ENCODE measurements at places on chromosomes 1 and 21.

- DNase-seq: no peak
Observed at GRCh38 chr1:221279146-221279545, 399.9 kb downstream of the HLX start.

DNA sequence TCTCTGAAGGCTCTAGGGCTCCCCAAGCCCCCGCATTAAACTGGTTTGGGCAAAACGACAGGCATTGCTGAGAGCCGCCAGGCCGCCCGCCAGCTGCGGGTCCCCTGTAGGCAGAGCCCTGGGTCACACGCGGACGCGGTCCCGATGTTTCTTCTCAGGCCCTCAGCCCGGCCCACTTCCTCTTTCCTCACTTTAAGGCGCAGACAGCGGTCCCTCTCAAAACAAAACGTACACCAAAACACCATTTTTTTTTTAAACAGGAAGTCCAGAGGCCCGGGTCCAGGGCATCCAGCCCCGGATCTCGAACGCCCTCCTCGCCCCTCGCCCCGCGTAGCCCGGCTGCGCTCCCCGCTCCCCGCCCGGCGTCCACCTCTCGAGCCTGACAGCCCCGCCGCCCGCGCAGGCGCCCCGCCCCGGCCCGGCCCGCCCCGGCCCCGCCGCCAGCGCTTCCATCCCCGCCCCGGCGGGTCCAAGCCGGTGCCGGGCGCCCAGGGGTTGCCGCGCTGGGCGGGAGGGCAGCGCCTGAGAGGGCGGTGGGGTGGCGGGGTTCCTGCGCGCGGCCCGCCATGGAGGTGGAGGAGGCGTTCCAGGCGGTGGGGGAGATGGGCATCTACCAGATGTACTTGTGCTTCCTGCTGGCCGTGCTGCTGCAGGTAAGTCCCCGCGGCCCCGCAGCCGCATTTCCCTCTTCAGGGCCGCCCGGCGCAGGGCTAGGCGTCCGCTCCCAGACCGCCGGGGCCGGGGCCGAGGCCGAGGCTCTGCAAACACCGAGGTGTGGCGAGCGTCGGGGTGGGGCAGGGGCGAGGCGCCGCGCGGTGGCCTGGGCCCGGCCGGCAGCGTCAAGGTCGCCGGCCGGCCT, at the start of gene SLC22A15:
SLC22A15 (plus strand) TSS at position 452 of the 859 bp plus-strand sequence; CDS start at position 567, 115 bp downstream.
- peak; percentile 36 for DNase-seq

GRCh38 chr1:5796028-5796427, 196.2 kb downstream of the NPHP4 start:
- no peak for DNase-seq

GRCh38 chr1:37553927-37554808, at the start of gene SNIP1:
SNIP1 (minus strand) TSS chr1:37554293; CDS start chr1:37554229, 64 bp downstream.
- peak; percentile 88 for DNase-seq

DNA sequence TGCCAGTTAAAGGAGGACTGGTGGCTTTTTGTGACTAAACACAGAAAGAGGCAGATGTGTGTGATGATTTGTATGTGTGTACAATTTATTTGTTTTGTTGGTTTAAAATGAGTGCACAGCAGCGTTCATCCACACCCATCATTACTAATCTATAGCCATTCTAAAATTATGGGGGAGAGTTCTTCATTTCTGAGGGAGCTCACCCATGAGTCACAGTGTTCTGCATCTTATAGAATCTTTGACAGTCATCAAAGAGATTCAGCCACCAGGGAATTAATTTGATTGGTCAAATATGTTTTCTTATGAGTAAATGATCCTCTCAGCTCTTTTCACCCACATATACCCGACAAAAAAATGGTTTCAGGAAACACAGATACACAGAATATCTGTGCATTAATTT, 147.9 kb downstream of the GREM2 start:
- DNase-seq: no peak

Data from activated naive CD8-positive, alpha-beta T cell treated with anti-CD3 and anti-CD28 coated beads for 36 hours (primary cell).